ENCODE measurements at places on chromosomes 7 and 10.

- DNase-seq: no peak
These were observed 25.8 kb downstream of the ACTA2 start for GRCh38 chr10:88926566-88927415.

GRCh38 chr7:74403521-74404387 is 50.0 kb upstream of the GTF2IRD1 start:
- no peak for DNase-seq

DNA sequence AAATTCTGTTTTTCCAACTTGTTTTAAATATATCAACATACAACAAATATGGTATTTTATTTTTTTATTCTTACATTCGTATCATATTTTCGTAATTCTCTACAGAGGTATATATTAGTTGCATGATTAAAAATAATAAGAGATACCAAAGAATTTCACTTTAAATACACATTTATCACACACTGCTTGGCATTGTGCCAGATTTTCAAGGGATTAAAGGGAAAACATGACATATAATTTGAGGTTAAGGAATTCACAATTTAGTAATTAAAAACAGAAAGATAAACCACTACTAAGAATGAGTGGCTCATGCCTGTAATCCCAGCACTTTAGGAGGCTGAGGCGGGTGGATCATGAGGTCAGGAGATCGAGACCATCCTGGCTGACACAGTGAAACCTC is 484.7 kb upstream of the SORCS1 start:
- DNase-seq: no peak

GRCh38 chr7:80244206-80244916 is 109.7 kb downstream of the GNAI1 start:
- no peak for DNase-seq

DNA sequence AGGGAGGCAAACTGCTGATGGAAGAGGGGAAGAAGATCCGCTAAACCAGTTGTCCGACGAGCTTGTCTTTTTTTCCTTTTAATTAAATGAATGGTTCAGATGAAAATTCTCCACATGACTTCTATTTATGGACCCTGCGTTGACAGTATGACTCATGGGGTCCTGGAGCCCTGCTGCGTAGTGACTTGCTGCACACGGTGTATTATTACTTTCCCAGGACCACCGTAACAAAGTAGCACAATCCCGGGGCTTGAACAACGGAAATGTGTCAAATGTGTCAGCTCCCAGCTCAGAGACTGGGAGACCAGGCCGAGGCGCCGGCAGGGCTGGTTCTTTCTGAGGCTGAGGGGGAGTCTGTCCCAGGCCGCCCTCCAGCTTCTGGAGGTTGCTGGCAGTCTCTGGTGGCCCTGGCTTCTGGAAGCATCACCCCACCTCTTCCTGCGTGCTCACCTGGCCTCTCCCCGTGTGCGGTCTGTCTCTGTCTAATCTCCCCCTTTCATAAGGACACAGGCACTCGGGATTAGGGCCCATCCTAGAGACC is 33.8 kb upstream of the MNX1 start:
- DNase-seq: no peak

DNA sequence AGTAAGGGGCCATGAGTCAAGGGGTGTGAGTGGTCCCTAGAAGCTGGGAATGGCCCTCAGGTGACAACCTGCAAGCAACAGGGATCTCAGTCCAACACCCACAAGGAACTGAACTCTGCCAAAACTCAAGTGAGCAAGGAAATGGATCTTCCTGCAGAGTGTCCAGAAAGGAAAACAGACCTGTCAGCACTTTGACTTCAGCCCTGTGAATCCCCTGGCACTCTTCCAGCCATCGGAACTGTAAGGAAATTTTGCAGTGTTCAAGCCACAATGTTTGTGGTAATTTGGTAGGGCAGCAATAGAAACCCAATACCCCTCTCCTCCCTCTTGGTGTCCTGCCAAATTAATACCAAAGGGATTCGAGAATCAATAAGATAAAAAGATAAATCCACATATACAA is 6.9 kb downstream of the LYZL1 start:
- DNase-seq: no peak

DNA sequence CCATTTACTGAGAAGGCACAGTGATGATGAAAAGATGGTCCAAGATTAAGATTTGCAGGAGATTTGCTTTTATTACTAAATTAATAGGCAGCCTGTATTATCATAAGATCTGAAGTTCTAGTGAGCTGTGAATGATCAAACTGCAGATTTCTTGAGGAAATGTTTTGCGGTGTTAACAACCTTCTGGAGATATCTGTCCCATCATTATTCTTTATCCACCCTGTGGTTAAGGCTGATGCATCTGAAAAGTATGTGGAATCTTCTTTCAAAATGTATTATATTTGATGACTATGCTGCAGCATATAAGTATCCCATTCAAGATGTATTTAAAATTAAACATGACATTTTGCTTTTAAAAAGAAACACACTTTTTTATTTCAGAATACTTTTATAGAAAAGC is 150.3 kb downstream of the POLR1F start:
- DNase-seq: no peak

GRCh38 chr10:5453749-5454489 is 41.6 kb downstream of the NET1 start:
- no peak for DNase-seq
